ENCODE measurements at places on chromosomes 3 and 15.

DNA sequence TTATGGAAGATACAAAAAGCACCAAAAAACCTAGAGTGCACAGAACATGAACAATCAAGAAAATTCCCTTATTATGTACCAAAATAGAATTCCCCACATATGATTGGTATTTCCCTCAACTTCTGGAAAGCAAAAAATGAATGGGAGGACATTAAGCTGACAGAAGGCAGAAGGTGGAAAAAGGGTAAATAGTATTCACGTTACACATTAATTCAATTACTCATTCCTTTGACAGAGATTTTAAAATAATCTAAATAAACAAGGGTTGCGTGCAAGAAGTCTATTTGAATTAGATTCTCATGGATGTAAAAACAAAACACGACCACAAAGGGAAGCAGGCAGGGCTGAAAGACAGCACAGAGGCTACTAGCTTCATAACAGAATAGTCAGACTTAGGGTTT lies 260.5 kb upstream of the ZPLD1 start:
- peak; percentile 86 for DNase-seq

- DNase-seq: no peak
These were observed 24.9 kb downstream of the CX3CR1 start for GRCh38 chr3:39254806-39255449.

DNA sequence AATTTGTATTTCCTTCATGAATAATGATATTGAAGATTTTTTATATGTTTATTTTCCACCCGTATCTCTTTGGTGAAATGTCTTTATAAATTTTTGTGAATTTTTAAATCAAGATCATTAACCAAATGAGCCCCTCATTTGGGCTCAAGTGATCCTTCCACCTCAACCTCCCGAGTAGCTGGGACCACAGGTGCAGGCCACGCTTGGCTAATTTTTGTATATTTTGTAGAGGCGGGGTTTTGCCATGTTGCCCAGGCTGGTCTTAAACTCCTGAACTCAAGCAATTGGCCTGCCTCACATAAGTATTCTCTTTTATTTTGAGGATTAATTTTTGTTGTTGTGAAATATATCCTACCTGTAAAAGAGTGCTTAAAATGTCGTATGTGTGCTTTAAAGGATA lies 4.9 kb downstream of the BBS4 start:
- DNase-seq: no peak

- DNase-seq: no peak
These were observed 12.0 kb upstream of the ACAD9 start for GRCh38 chr3:128867200-128868125.

- no peak for DNase-seq
These were observed 43.8 kb downstream of the SPATA16 start for GRCh38 chr3:173096994-173097785.

DNA sequence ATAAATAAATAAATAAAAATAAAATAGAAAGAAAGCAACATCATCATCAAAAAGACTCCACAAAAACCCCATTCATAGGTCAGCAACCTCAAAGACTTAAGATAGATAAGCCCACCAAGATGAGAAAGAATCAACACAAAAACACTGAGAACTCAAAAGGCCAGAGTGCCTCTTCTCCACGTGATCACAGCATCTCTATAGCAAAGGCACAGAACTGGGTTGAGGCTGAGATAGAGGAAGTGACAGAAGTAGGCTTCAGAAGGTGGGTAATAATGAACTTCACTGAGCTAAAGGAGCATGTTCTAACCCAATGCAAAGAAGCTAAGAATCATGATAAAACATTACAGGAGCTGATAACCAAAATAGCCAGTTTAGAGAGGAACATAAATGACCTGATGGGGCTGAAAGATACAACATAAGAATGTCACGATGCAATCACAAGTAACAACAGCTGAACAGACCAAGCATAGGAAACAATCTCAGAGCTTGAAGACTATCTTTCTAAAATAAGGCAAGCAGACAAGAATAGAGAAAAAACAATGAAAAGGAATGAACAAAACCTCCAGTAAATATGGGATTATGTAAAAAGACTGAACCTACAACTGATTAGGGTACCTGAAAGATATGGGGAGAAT lies 26.4 kb downstream of the GNB5 start:
- DNase-seq: peak; percentile 61

- DNase-seq: peak; percentile 68
These were observed 223.6 kb upstream of the PDZRN3 start for GRCh38 chr3:73848173-73848906.

DNA sequence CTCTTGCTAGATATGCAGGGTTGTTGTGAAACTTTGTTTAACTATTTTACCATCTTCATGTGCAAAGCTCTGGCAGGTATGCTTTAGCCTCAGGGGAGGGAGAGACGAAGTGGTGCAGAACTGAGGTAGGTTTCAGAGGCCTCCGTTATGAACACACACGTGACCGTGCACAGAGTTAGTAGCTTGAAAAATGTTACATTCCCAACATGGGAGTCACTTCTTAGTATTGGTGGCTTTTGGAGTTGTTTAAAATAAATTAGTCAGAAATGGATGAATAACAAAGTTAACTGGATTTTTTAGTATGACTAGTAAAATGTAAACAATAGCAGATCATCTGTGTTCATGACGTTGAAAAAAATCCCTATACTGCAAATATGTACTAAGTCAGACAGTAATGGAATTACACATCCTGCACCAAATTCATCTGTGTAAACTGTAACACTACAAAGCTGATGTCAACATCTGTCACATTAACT lies 279.6 kb downstream of the KLF13 start:
- peak; percentile 83 for DNase-seq

DNA sequence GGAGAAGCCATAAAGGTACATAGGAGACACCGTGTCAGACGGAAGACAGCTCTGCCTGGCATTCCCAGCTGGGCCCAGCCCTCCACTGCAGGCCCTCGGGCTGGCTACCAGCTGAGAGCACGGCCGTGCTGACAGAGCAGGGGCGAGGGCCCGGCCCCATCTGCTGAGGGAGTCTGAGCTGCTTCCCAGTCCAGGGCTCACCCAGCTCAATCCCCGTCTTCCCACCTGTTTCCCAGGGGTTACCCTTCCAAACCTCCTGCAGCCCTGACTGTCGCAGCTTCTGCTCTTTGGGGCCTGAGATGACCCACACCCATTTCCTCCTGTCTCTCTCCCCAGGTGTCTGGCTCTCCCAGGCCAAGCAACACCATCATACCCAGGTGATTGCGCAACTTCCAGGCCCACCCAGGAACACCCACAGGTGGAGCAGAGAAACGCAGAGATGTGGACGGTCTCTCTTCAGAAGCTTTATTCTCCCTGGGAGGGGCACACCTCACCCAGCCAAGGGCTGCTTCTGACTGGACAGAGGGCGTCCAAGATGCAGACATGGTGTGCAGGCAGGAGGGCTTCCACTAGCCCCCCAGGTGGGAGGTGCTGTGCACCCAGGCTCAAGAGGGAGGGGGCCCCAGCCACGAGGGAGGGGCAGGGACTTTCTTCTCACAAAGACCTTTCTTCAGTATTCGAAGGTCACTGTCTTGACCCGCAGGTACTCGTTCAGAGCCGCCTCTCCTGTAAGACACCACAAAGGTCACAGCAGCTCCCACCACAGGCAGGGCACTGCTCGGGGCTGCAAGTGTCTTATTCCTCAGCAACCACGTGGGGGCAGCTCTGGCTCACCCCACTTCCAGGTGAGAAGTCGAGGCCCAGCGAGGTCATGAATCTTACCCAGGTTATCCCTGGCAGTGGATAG lies 19.4 kb upstream of the SLC41A3 start:
- no peak for DNase-seq

DNA sequence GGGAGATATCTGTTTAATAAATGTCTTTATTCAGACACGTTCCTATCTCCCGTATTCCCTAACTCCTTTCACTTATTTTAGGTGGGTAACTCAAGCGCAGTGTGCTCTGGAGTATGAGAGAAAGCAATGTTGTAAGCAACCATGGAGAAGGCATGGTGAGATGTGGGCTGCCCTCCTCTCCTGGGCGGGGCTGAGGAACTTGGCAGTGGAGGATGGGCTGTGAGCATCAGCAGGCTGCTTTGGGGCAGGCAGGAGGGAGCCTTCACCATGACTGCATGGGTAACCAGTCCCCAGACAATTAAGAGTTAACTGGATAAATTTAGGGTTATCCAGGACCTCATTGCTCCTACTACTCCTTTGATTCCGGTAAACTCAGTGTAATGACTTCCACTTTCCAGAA lies 126.1 kb downstream of the RORA start:
- DNase-seq: no peak

DNA sequence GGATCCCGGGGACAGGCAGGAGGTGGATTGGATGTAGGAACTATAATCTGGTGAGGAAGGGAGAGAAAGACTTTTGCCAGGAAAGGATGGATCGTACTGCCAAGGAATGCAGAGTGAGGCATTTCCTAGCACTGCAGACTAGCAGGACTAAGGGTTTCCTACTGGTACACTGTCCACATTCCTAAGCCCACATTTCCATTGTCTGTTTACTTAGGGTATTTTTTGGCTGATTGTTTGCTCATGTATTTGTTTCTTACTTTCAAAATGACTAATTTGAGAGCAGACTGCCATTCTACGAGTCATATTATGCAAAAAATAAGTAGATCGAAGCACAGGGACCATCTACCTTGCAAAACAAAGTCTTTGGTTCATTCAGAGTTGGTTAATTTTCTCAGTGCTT lies 1029.5 kb upstream of the NR2F2 start:
- DNase-seq: no peak

- DNase-seq: no peak
These were observed 963.7 kb downstream of the PLOD2 start for GRCh38 chr3:145197051-145197820.

DNA sequence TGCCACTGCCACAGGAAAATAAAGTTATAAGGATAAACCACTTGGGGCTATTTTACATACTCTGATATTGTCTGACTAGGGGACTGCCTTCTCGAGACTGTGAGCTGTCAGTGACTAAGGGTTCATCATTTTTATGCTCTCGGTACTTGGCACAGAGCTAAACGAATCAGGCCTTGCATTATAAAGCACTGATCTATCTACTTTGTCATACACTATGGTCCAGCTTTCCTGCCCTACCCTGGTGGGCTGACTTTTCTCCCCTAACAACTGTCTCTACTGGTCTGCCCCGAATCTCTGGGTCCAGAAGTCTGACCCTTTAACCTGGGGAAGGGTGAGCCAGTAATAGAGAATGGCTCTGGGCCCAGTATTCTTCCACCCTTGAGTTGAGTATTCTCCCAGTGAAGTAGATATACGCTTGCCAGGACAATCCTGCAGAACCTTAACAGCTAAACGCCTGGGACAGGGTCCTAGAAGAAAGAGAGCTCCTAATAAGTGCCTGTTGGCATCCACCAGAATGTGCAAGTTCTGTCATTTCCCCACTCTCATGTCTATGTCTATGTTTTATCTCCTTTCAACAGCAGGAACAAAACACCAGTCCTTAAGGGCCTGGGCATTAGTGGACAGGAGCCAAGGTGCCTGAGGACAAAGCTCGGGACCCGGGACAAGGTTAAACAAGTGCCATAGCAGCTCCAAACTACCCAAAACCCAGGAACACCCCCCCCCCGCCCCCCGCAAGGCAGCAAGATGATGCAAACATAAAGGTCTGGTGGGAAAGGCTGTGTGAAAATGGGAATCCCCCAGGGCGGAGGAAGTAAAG lies 1.2 kb downstream of the LARP6 start:
- DNase-seq: peak; percentile 70

GRCh38 chr3:170137986-170138385 lies 43.5 kb downstream of the PHC3 start:
- no peak for DNase-seq

DNA sequence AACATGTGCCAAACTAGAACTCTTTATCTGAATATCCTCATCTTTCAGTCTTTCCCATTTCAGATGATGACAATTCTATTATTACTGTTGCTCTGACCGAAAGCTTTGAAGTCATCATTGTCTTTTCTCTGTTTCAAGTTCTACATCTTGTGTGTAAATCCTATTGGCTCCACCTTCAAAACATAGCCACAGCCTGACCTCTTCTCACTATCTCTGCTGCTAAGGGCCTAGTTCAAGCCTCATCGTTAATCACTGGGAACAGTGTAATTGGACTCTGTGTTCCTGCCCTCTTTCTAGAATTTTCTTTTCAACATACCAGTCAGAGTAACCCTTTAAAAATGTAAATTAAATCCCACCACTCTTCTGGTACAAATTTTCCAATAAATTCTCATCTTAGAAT lies 105.1 kb downstream of the OXSM start:
- peak; percentile 8 for DNase-seq
